ENCODE measurements at places on chromosomes 3 and 15. TPM values are rescaled to one million over a fixed set of nuclear protein-coding genes. Genes with fewer than 3 reads are reported as not detected.

DNA sequence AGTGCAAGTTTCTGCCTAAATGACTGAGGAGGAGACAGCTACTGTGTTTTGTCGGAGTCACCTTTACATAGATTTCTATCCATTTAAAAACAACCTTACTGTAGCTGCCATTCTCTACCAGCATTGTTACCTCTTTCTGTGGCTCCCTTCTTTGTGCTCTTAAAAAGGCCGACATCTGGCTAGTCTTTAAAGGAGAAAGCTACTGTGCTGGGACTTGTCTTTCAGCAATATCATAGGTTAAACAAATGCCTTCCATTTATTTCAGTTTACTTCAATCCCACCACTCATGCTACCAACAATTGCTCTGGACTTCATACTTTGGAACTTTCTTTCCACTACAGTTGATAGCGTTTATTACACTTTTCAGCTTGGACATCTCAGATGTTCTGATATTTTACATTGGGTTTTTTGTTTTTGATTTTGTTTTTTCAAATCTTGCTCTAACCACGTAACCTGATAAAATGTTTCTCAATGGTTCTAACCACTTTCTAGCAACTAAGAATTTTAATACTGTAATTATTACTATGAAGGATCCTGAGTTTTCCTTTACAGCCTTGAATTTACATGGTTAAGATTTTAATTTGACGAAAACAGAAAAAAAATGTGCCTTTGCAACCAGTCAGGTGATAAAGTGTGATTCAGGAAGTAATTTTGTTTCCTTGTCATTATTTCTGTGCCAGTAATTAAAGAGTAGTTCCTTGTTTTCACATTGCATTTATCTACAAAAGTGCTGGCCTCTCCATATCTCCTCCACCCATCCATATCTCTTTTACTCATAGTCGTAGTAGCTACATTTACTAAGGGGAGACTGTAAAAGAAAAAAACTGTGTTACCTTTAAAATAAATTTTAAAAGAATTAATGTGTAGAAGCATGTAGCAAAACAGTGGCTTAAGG, 1.3 kb upstream of the CBLB start:
- no peak for DNase-seq

DNA sequence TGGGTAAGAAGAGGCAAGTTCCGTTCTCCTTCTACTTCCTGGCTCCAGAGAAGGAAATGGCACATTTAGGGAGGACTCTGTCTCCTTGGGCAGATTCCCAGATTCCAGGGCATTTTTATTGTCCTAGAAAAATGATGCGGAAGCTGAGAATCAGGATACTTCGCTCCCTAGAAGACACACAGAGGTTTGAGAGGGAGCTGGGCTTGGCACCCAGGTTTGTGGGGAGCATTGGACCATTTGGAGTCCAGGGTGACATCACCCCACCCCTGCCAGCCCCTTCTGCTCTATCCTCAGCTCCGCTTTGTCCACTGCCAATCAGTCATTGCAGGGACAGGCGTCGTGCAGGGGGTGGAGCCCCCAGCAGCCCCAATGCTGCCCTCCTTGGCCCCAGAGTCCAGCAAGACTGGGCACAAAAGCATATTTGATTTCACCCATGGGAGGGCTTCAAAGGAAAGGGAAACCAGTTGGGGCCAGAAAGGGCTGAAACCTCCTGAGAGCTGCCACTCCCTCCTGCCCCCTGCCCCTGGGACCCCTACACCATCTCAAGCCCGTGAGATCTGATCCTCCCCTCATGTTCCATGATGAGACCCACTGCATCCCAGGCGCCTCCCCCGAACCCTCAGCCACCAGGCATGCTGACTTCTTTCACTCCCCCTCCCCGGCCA, 129.8 kb upstream of the MEF2A start:
- DNase-seq, result no peak

The DNAJA4 gene
- total RNA-seq, result 0.73 TPM

The AGBL1 gene
- total RNA-seq, result not detected

The SMCO1 gene
- not detected for total RNA-seq

Measured in right lobe of liver (tissue), 6 donors.